Stimulated activated CD4-positive, alpha-beta T cell treated with anti-CD3 and anti-CD28 coated beads, Interleukin-12 subunit alpha, Interleukin-12 subunit beta, amount 100 ng/mL, for 48 hours (primary cell): ENCODE measurements at places on chromosomes 5 and 9.
A peak's percentile ranks its signal among the peaks of the same experiment; 100 is the strongest.

GRCh38 chr5:107553117-107553555 lies 117.6 kb downstream of the EFNA5 start:
- no peak for DNase-seq

DNA sequence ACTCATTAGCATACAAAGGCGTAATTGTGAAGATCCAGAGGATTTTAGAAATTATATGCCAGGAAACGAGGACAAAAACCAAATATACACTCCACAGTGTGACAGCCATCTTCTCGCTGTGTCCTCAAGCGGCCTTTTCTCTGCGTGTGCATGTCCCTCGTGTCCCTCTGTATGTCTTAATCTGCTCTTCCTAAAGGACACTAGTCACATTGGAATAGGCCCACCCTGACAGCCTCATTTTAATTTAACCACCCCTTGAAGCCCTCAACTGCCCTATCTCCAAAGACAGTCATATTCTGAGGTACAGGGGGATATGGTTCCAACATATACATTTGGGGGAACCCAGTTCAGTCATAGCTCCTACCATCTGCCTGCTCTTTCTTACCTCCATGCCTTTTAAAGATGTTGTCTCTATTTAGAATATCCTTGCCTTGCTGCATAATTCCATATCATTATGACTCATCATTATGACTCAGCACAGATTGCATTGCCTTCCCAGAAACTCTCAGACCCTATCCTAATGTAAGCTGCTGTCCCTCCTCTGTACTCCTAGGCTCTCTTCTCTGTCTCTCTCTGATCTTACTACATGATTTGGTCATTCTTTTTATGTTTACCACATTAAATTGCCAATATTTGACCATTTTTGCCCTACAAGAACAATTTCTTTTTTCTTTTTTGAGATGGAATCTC lies 210.9 kb downstream of the AOPEP start:
- DNase-seq: no peak

GRCh38 chr9:33167084-33167971 lies at the start of gene B4GALT1:
TSS of gene B4GALT1 (minus strand) at chr9:33167336. CDS start at chr9:33167169, 167 bp downstream.
- DNase-seq: peak; percentile 97

DNA sequence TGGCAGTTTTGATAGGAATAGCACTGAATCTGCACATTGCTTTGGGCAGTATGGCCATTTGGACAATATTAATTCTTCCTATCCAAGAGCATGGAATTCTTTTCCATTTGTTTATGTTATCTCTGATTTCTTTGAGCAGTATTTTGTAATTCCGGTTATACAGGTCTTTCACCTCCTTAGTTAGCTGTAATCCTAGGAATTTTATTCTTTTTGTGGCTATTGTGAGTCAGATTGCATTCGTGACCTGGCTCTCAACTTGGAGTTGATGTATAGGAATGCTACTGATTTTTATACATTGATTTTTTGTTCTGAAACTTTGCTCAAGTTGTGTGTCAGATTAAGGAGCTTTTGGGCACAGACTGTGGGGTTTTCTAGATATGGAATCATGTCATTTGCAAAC lies 24.0 kb downstream of the TMEM161B start:
- DNase-seq: no peak

DNA sequence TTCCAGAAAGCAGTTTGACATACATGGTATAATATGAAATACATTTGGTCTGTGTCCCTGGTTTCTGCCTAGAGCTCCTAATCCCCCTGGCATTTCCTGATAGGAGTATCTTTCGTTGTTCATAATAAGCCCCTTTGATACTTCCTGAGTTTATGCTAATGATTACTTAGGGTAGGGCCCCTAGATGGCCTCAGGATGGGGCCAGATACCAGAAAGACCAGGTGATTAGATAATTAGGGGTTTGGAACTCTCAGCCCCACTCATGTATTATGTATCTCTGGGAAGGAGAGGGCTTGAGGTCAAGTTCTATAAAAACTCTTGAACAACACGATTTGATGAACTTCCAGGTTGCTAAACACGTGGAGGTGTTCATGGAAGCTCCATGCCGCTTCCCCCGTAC lies 163.3 kb upstream of the ZNF608 start:
- DNase-seq: no peak

- no peak for DNase-seq
Measured at GRCh38 chr5:22572941-22573340, 280.2 kb downstream of the CDH12 start.

GRCh38 chr5:20680718-20681302 lies 692.8 kb upstream of the CDH18 start:
- no peak for DNase-seq

GRCh38 chr5:39623291-39623865 lies 198.6 kb upstream of the DAB2 start:
- no peak for DNase-seq

DNA sequence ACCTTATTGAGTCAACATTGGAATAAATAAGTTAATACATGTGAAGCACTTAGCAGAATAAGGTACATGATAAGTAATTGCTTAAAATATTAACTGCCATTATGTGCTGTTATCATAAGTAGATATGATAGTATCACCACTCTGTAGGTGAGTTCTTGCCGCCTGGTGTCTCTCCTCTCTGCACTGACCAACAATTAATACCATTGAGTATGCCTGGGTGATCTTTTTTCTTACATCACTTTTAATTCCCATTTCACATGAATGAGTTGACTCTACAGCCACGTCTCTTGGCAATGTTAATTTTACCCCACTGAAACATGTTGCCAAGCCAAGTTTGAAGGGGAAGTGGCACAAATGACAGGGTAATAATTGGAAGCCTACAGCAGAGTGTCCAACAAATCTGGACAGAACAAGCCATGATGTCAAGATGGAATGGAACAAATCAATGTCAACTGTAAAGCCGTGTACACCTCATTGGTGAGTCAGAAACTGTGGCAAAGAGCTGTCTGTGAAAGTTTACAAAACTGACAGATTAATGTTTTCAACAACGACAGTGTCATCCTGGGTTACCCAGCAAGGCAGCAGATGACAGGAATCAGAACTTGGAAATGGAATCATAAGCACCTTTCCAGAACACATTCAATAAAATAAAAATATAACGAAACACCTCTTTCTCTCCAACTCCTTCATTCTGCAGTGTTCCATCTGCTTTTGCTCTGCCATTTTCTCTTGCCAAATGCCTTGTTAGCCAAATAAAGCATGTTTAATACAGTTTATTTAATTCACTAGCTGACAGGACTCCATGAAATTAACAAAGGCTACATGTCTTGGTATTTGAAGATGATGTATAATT lies 330.9 kb downstream of the CTNND2 start:
- no peak for DNase-seq

DNA sequence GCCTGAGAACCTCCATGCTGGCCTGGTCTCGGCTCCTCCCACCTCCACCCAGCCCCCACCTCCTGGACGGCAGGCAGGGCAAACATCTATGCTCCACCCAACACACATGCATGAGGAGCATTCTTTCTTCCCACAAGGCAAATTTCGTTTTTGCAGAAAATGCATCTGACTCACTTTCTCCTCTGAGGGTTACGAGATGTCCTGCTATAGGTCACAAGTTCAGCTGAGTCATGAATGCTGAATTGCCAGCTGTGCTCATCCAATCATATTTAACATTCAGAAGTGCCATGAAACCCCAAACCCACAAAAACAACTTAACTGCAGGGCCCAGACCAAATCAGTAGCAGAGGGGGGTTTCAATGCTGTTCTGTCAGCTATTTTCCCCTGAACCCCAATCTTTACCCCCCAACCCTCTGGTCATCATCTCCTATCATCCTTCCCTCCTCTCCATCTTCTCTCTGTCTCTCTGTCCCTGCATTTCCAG lies 39.0 kb upstream of the OSMR start:
- DNase-seq: no peak
